ENCODE measurements at places on chromosomes 5 and 9. TPM values are rescaled to one million over a fixed set of nuclear protein-coding genes. Genes with fewer than 3 reads are reported as not detected.

- H3K27me3 ChIP-seq = no peaks in the 10 kb centered on the region
- no peak overlapping the region for H3K27ac ChIP-seq
- no peaks in the 10 kb centered on the region for H3K4me1 ChIP-seq
- no peak overlapping the region for H3K4me3 ChIP-seq
- H3K36me3 ChIP-seq = no peaks in the 10 kb centered on the region
These were observed 132.6 kb upstream of the PDE4D start for GRCh38 chr5:60026161-60026560.

DNA sequence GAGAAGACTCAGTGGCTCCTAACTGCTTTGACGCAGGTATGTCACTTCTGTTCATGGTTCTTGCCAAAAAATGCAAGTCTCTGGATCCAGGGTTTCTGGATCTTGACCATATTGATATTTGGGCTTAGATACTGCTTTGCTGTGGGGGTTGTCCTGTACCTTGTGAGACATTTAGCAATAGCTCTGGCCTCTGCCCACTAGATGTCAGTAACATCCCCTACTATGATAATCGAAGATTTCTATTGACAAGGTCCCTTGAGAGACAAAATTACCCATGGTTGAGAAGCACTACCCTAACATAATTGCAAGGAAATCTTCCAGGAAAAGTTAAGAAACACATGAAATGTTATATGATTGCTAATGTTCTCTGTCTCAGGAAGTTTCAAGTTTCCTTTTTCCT lies 285.4 kb downstream of the TMEM232 start:
- no peak overlapping the region for H3K27ac ChIP-seq
- no peaks in the 10 kb centered on the region for H3K27me3 ChIP-seq
- no peak overlapping the region for H3K4me3 ChIP-seq
- H3K36me3 ChIP-seq = no peaks in the 10 kb centered on the region
- DNase-seq = no peak

DNA sequence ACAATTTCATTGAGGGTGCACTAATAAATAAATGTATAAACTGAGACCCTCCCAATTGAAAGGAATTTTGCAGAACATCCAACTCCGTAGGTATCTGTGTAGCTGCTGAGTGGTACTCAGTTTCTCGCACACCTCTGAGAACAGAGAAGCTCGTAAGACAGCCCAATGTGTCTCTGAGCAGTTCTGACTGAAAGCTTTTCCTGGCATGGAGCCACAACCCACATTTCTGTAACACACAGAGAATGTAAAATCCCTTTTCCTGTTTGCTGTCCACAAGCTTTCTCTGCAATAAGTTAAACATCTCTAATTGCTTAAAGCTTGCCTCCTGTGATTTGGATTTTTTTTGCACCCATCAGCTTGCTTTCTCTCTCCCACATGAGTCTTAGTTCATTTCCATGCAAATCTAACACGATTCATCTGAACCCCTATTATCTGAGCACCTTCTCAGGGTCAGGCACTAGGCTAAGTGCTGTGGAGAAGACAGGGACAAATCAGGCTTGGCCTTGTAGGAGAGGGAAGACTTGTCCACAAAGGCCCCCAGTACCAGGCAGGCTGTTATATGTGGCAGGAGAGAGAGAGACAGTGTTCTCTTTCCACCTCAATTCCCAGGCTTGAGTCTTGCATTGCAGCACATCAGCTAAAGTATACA lies 44.2 kb upstream of the COL15A1 start:
- H3K36me3 ChIP-seq = no peaks in the 10 kb centered on the region
- no peak overlapping the region for H3K27ac ChIP-seq
- no peaks in the 10 kb centered on the region for H3K27me3 ChIP-seq
- peaks cover 31% of the 10 kb centered on the region for H3K4me1 ChIP-seq
- no peak for DNase-seq

DNA sequence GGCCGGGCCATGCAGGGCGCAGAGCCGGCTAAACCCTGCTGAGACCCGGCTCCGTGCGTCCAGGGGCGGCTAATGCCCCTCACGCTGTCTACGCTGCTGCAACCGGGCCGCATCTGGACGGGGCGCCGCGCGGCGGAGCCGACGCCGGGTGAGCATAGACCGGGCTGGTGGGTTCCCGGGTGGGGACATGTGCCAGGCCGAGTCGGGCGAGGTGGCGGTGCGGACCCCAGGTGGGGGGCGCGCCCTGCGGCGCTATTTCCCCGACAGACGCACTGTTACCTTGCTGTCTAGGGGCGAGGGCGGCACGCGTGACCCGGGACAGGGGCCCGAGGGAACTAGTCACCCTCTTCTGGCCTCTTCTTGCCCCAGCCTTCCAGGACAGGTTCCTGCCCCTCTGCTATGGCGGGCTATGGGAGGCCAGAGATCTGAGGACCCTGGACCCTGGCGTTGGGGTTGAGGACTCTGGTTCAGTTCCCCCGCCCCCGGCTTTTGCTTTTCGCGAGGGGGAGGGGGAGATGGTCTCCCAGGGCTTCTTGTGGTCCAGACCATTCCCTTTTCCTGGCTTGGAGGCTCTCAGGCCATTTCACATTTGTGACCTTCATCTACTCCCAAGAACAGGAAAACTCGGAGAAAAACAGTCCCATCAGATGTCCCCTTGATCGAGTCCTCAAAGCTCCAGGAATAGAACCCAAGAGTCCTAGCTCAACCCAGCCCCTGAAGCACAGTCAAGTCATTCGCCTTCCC lies 536 bp downstream of the SLC27A4 start:
- peaks cover 39% of the 10 kb centered on the region for H3K36me3 ChIP-seq
- no peak for DNase-seq
- H3K27ac ChIP-seq = peak overlapping the region; percentile 76
- H3K4me1 ChIP-seq = peaks cover 10% of the 10 kb centered on the region

DNA sequence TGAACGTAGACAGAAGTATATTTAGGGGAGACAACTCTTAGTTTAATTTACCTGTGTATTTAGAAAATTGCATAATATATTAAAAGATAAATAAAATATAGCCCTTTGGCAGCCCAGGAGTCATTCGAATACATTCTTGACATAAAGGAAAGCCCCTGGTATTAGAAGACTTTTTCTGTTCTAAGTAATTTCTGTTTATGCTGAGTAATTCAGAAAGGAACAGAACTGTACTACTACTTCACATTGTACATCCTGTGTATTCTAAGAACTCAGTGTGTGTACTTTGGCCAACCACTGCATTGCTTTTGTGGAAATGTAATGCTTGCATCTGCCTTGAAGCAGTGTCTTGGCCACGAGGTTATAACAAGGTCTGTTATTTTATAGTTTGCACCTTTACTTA lies 136.4 kb downstream of the KDM4C start:
- no peak overlapping the region for H3K4me3 ChIP-seq
- no peaks in the 10 kb centered on the region for H3K36me3 ChIP-seq
- no peaks in the 10 kb centered on the region for H3K4me1 ChIP-seq
- H3K27me3 ChIP-seq = no peaks in the 10 kb centered on the region
- H3K27ac ChIP-seq = no peak overlapping the region

GRCh38 chr5:56092115-56092514 lies 97.4 kb upstream of the IL6ST start:
- peaks cover 4% of the 10 kb centered on the region for H3K4me1 ChIP-seq
- H3K36me3 ChIP-seq = no peaks in the 10 kb centered on the region
- H3K4me3 ChIP-seq = no peak overlapping the region
- H3K27me3 ChIP-seq = no peaks in the 10 kb centered on the region
- H3K27ac ChIP-seq = no peak overlapping the region

GRCh38 chr5:177495243-177496060 lies 2.0 kb downstream of the PDLIM7 start:
- H3K4me3 ChIP-seq = peak overlapping the region; percentile 81
- DNase-seq = peak; percentile 57
- H3K36me3 ChIP-seq = peaks cover 38% of the 10 kb centered on the region
- peak overlapping the region; percentile 95 for H3K27ac ChIP-seq
- peaks cover 67% of the 10 kb centered on the region for H3K4me1 ChIP-seq
- H3K27me3 ChIP-seq = no peaks in the 10 kb centered on the region

DNA sequence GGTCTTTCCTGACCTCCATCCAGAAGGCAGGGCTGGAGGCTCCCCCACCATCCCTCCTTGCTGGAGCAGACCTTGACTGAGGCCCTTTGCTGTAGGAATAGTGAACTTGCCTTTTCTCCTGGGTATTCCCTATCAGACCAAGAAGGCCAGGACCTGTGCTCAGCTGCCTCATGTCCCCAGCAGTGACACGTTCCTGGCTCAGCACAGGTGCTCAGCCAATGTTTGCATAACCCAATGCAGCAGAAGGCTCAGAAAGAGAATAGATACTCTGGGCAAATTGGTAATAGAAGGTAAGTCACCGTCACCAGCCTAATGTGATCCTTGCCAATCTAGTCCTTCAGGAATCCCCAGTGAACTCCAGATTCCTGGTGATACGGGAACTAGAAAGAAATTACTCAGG lies 96.4 kb downstream of the ACTL7B start:
- no peak overlapping the region for H3K4me3 ChIP-seq
- H3K27me3 ChIP-seq = peaks cover 6% of the 10 kb centered on the region
- no peaks in the 10 kb centered on the region for H3K36me3 ChIP-seq
- H3K4me1 ChIP-seq = peaks cover 4% of the 10 kb centered on the region
- no peak overlapping the region for H3K27ac ChIP-seq
- DNase-seq = no peak

- H3K27ac ChIP-seq = no peak overlapping the region
- H3K4me3 ChIP-seq = no peak overlapping the region
- H3K27me3 ChIP-seq = no peaks in the 10 kb centered on the region
- no peaks in the 10 kb centered on the region for H3K4me1 ChIP-seq
These were observed 2064.1 kb downstream of the MAT2B start for GRCh38 chr5:165569551-165569950.

GRCh38 chr5:73213566-73213998 lies 40.6 kb downstream of the TMEM174 start:
- no peaks in the 10 kb centered on the region for H3K36me3 ChIP-seq
- no peak overlapping the region for H3K27ac ChIP-seq
- no peak overlapping the region for H3K4me3 ChIP-seq
- DNase-seq = no peak
- peaks cover 63% of the 10 kb centered on the region for H3K27me3 ChIP-seq

GRCh38 chr5:33662722-33663427 lies 222.1 kb downstream of the TARS1 start:
- no peak overlapping the region for H3K4me3 ChIP-seq
- no peak overlapping the region for H3K27ac ChIP-seq
- no peak for DNase-seq
- no peaks in the 10 kb centered on the region for H3K4me1 ChIP-seq

DNA sequence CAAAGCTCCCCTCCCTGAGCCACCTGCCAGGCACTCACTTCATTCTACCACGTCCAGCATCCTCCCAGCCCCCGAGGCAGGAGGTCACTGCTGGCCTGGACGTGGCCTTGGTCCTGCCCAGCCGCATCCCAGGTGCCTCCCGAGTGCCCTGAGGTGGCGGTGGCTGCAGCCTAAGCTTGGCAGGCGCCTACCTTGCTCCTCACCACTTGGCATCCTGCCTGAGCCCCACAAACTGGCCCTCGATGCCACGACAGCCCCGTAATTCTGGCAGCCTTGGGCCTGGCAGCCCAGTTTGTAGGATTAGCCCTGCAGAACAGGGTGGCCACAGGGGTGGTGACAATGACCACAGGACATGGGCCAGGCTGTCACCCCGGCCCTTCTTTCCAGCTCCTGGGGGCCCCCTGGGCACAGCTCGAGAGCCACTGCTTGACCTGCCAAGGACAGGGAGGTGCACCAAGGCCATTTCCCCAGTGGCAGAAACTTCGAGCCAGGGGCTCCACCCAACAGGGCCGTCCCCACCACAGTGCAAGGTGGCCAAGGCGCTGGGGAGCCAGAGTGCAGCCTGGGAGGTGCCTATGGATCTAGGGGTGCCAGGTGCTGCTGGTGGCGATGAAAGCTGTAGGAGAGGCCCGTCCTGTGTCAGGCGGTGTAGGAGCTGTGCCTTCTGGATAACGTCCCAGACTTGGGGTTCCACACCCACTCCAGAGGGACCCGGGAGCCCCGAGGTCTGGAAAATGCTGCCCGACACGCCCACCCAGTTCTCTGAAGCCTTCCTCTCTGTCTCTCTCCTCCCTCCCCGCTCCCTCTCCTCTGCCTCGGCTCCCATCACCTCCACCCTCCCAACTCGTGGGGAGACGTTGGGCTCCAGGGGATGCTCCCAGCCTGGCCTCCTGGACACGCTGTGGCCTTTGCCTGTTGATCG lies 18.4 kb downstream of the NKD2 start:
- no peak overlapping the region for H3K4me3 ChIP-seq
- H3K27ac ChIP-seq = no peak overlapping the region
- H3K4me1 ChIP-seq = no peaks in the 10 kb centered on the region
- H3K36me3 ChIP-seq = no peaks in the 10 kb centered on the region

- no peak for DNase-seq
- H3K4me1 ChIP-seq = peaks cover 1% of the 10 kb centered on the region
- H3K27me3 ChIP-seq = no peaks in the 10 kb centered on the region
- no peak overlapping the region for H3K27ac ChIP-seq
- H3K36me3 ChIP-seq = no peaks in the 10 kb centered on the region
These were observed 28.0 kb upstream of the ADAM19 start for GRCh38 chr5:157603333-157604190.

GRCh38 chr5:101717721-101718120 lies 578.4 kb downstream of the SLCO4C1 start:
- no peak for DNase-seq
- H3K36me3 ChIP-seq = no peaks in the 10 kb centered on the region
- H3K4me1 ChIP-seq = no peaks in the 10 kb centered on the region

DNA sequence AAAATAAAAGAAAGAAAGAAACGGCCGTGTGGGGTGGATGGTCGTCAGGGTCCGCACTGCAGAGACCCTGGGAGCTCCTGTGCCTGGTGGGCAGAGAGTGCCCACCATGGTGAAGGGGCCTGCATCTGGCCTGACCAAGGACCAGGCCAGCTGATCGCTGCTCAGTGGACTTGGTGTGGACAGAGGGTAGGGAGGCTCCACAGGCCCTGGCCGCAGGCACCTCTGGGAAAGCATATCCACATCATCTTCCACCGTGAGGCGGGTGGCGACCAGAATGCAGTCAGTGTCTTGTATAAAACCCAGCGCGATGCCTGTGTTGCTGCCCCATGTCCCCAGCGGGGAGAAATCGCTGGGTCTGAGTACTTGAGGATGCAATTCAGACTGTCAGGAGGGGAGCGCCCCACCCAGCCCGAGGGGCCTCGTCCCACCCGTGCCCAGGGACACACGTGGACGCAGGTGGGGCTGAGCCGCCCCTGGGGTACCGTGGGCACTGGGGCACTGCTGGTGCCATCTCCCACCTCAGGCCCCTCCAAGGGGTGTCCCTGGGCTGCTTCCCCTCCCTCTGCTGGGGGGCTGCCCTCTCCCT lies 27.8 kb upstream of the SLC6A19 start:
- no peaks in the 10 kb centered on the region for H3K27me3 ChIP-seq
- no peak overlapping the region for H3K4me3 ChIP-seq
- no peak overlapping the region for H3K27ac ChIP-seq
- no peak for DNase-seq

CCDC180 gene
- total RNA-seq = 3.7 TPM

SPATA6L gene
- 0.74 TPM for total RNA-seq

SPEF2 gene
- 0.55 TPM for total RNA-seq

TMEM252 gene
- total RNA-seq = not detected

ABO gene
- total RNA-seq = 0.25 TPM
